Mesendoderm (in vitro differentiated cells): ENCODE measurements at places on chromosomes 4 and X.
A peak's percentile ranks its signal among the peaks of the same experiment; 100 is the strongest.

DNA sequence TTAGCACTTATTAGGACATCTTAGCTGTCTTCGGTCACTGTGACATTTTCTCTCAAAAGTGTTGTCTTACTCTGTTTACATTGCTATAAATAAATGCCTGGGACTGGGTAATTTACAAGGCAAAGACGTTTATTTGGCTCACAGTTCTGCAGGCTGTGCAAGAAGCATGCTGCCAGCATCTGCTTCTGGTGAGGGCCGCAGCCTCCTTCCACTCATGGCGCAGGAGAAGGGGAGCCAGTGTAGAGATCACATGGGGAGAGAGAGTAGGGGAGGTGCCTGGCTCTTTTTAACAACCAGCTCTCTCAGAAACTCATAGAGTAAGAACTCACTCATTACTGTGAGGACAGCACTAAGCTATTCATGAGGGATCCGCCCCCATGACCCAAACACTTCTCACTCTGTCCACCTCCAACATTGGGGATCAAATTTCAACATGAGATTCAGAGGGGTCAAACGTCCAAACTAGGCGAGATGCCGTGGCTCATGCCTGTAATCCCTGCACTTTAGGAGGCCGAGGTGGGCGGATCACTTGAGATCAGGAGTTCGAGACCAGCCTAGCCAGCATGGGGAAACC, 43.5 kb upstream of the HERC6 start:
- no peak for DNase-seq

DNA sequence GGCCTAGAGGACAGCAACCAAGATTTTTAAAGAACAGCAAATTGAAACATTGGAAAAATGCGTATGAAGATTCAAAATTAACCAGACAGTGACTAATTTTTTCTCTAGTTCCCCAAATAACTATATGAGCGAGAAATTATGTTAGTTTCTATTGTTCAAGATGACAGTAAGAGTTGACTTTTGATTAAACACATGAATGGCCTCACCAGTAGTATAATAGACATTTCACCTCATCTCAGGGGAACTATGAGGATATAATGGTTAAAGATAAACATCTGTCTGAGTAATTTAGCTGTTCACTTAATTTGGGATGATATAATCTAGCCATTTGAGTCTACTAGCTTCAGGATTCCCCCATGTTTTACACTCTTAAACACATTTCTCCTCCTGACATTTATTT, 380.9 kb upstream of the NWD2 start:
- no peak for DNase-seq

DNA sequence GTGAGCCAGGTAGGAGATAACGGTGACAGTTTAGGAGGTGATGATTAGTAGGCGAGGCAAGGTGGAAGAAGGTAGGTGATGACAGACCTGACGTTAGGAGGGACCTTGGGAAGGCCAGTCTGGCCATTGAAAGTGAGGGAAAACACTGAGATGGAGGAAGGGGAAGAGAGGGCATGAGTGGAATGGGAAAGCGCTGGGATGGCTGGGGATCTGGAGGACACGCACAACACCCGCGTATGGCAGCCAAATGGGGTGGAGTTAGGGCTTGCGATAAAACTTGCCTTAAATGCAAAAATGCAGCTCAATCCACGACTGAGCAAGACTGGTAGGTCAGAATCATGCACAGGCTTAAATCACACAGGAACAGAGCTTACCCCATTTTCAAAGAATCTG, 605 bp upstream of the CDKL2 start:
- no peak for DNase-seq

DNA sequence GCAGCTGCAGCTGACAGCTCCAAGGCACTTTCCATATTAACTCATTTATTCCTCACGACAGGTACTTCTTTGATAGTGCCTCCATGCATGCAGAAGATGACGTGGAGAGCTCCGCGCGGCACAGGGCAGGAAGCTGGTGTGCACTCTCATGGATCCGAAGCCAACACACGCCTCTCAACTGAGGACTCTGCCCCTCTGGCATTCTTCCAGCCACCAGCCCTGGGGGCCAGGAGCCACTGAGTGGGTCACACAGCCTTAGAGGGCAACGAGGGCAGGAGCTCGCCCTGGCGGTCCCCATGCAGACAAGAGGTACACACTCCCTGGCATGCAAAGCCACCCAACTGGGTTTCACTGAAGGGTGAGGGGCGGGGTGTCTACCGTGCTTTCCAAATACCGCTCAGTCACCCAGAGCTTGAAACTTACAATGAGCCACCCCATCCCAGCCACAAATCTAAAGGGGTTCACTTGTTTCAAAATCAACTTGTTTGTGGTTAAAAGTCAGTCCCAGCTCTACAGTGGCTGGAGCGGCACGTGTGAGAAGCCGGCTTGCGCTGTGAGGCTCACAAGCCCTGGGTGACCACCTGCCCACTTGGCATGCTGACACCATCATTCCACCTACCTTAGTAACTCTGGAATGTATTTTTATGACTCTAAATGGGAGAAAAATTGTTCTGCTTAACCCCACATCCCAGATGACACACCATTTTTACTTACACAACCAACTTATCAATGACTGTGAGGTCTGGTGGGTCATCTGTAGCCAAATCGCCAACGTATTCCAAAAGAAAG, 16.2 kb downstream of the NOP14 start:
- no peak for DNase-seq

DNA sequence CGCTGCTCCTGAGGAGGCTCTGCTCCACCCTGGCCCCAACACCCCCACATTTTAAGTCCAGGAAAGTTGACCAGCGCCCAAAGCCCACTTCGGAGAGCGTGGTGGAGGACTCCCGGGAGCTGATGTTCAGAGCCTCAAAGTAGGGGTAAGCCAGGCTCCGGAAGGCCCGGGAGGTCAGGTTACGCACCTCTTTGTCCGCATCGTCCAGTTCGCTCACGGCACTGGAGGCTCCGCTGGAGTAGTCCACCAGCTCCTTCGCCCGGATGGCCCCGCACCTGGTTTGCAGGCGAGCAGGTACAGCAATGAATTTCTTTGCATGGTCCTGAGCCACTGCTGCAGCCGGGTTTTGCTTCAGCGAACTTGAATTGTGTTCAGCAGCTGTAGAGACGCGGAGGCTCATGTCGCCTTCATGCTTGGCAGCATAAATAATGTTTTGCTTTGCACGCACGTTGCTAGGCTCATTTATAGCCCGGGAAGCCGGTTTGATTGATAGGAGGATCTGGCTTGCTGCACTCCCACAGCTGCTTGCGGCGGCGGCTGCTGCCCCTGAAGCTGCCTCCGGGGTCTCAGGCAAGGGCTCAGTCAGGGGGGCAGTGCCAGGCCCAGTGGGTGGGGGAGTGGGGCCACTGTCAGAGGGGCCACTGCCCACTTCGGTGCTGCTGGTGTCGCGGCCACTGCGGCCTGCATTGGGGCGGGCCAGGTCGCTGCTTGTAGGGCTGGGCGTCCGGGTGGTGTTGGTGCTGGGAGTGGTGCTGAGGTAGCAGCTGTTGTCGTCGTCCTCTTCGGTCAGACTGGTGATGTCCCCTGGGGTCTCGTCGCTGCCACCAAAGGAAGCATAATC, 4.8 kb downstream of the C4orf54 start:
- no peak for DNase-seq

GRCh38 chrX:109914114-109914849, 88.6 kb upstream of the TMEM164 start:
- DNase-seq: no peak

- no peak for DNase-seq
Observed at GRCh38 chr4:147493307-147493706, 12.4 kb downstream of the EDNRA start.

- no peak for DNase-seq
Observed at GRCh38 chr4:166153548-166153947, 280.5 kb downstream of the TLL1 start.

DNA sequence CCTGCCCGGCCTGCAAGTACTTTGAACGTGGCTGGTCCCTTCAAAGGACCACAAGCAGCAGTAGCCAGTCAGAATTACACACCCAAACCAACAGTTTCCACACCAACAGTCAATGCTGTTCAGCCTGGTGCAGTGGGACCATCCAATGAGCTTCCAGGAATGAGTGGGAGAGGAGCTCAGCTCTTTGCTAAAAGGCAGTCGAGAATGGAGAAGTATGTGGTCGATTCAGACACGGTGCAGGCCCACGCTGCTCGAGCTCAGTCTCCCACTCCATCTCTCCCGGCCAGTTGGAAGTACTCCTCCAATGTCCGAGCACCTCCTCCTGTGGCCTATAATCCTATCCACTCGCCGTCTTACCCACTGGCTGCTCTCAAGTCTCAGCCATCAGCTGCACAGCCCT, 104.4 kb upstream of the MYOZ2 start:
- no peak for DNase-seq

- no peak for DNase-seq
Observed at GRCh38 chr4:8728536-8729407, 136.2 kb downstream of the CPZ start.

GRCh38 chr4:25433966-25434827, 57.1 kb downstream of the ANAPC4 start:
- DNase-seq: no peak

DNA sequence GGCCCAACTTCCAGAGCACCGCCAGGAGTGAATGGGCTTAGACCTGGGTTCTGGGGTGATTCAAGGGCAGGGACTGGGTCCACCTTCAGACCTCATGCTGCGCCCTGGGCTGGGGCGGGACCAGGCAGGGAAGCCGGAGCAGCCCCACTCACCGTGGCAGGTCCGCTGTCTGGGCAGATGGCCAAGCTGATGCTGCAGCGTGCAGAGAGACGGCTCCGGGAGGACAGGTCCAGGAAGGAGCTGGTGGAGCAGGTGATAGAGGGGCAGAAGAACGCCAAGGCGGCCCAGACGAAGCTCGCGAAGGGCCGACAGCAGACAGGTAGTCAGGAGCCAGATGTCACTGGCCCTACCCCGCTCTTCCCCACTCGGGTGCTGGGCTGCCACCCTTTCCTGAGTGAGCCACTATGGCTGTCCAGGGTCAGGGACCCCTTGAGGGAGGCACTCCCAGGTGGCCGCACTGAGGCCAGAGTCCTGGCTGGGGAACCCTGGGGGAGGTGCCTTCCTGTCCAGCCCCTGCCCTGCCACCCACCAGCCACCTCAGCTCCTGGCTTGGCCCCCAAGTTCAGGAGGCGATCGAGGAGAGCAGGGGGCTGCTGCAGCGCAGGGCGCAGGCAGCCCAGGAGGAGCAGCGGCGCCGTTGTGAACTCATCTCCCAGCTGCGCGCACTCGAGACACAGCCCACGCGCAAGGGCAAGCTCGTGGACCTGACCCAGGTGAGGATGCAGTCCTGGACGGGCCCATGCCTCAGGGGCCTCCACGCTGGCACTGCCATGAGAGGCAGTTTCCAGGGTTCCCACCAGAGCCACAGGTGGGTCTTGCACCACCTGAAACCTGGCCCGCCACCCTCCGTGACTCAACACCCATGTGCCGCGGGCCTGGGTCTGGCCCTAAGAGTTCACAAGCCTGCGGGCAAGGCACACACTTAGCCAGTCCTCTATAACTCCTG, 10.1 kb upstream of the RNF4 start:
- DNase-seq: no peak

DNA sequence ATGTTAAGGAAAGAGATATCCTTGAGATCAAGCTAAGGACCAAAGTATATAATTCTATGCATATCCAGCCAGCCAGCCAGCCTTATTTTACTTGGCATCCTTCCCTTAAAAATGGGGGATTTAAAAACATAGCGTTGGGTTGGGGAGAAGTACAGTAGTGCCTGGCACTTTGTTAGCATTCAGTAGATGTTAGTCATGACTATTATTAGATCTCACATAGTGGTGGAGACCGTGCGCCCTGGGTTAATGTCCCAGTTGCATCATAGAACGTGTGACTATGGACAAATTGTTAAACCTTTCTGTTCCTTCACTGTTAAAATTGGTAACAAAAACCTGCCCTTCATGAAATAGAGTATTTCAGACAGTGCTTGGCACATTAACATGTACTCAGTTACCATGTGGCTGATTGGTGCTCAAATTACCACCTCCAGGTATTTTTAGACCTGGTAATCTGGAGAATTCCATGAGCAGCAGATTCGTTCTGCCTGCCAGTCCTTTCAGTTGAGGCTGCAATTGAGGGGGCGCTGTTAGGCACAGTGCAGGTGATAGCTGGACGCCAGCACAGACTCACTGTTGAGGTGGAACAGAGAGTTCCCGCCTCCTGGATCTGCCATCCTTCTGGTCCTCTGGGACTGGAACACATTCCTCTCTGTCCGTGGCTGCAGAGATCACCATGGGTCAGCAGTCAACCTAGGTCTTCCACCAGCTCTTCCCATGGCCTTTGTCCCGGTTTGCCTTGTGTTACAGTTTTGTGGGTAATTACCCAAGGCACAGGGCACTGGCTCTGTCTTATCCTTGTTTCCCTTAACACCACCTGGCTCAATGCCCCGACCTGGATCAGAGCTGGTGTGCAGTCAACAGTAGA, 31.7 kb downstream of the RBBP7 start:
- DNase-seq: peak; percentile 7

DNA sequence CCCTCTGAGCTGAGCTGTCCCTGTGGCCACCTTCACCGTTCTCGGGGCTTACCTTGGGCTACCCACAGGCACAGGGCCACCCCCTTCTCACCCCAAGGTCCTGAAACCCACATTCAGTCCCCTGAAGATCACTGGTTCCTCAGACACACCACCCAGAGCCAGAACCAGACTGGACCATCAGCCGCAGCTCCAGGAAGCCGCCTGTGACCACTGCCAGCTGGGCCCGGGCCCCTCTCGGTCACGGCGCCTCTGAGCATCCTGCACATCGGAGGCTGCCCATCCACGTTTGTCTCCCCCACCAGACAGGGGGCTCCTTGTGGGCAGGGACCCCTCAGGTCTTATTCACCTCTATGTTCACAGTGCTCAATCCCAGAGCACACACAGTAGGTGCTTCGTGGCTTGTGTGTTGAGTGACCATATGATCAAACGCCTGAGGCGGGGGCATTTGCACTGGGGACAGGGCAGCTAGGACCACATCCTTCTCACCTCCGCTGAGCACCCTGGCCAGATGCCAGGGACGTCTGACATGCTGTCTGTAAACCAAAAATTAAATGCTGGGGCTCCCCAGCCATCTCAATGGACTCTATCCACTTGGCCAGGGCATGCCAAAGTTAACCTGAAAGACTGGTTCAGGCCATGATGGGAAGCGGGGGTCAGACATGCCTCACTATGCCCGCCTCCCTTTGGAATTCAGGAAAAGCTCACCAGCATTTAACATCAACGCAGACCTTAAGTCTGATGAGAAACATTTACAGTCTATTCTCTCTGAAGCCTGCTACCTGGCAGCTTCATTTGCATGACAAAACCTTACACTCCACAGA, 109.4 kb upstream of the AFAP1 start:
- DNase-seq: peak; percentile 83
